ENCODE measurements at places on chromosomes 2 and 18.
A peak's percentile ranks its signal among the peaks of the same experiment; 100 is the strongest.

GRCh38 chr2:23988371-23988770 is 21.5 kb upstream of the MFSD2B start:
- no peak for DNase-seq

- DNase-seq = no peak
Measured at GRCh38 chr2:197615016-197615652, 60.3 kb downstream of the RFTN2 start.

DNA sequence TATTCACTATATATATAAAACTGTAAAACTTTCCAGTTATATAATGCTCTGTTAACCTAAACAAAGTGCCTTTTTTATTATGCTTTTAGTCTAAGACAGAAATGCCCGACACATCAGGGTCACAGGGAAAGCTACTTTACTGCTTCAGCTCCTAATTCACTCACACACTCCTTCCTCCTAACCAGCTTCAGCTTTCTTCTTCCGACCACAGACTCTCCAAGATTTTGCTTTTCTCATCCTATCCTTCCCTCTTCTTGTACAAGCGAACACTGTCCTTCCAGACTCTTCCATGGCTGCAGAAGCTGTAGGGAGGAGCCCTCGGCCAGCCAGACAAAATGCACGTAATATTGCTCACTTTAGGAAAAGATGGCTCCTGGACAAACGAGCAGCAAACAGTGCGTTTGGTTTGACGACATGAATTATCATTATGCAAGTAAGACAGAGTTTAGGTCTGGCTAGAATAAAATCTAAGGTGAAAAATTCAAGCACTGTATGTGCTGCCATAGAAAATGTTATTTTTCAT is 47.5 kb upstream of the HNRNPA3 start:
- no peak for DNase-seq

DNA sequence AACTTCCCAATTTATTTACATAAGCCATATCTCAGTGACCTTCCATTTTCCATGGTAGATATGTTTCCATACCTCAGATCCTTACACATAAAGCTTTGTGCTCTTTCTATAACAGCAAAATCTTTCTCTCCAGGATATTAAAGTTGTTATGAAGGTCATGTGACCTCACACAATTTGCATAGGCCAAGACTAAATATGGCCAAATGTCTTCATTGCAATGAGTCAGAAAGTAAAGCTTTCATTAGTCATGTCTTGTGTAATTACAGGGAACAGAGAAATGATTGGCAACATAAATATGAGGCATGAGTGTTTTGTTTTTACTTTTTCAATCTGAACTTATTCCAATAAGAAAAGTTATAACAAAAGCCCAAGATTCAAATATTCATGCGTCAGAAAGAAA is 243.5 kb downstream of the ASXL3 start:
- no peak for DNase-seq

GRCh38 chr18:48574667-48575300 is 36.0 kb downstream of the CTIF start:
- no peak for DNase-seq

GRCh38 chr18:58204776-58205442 is 160.9 kb downstream of the NEDD4L start:
- DNase-seq = no peak

GRCh38 chr2:176461809-176462670 is 192.8 kb downstream of the MTX2 start:
- DNase-seq = no peak

DNA sequence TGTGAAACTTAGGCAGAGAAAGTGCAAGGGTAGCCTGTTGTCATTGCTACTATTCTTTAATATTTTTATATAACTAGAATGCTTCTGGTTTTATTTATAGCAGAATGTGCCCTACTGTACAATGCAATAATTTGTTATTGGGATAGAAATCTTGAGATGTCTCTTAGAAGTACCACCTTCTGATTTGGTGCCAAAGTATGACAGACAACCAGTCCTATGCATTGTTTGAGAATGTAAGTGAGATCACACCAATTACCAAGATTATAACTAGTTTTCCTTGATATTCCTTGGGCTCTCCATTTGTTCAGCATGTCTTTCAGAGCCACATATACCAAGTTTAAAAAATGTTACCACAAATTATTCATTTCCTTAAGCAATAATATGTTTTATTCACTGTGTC is 399.7 kb downstream of the CPS1 start:
- DNase-seq = no peak

- DNase-seq = no peak
Measured at GRCh38 chr2:128617029-128617590, 298.4 kb upstream of the HS6ST1 start.

DNA sequence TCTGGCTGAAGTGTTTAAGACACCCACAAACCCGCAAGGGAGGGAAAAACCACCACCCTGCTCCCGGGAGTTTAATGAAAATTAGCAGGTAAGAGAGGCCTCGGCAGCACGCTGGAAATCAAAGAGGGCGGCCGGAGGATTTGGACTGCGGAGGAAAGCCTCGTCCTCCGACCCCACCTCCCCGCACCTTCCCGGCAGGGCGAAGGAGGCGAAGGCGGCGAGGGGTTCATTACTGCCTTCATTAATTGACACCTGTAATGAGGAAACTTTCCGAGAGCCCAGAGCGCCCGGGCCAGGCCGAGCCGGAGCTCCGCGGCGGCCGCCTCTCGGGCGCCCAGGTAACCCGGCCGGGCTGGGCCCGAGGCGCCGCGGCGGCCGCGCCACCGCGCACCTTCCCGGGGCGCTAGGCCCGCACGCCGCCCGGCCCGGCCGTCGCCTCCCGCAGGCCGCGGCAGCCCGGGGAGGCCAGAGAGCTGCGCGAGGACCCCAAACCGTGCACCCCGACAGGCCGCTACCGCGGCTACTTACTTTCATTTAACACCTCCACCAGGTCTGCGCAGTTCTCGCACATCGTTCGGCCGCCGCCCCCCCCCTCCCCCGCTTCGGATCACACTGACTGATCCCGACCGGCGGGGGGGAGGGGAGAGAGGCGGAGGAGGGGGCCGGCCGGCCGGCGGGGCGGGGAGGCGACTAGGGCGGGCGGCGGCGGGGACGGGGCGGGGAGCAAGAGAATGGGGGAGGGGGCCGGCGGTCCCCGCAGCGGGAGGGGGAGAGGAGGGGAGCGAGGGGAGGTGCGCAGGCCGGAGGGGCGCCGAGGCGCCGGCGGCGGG is 550 bp downstream of the USP34 start:
- DNase-seq = peak; percentile 85

DNA sequence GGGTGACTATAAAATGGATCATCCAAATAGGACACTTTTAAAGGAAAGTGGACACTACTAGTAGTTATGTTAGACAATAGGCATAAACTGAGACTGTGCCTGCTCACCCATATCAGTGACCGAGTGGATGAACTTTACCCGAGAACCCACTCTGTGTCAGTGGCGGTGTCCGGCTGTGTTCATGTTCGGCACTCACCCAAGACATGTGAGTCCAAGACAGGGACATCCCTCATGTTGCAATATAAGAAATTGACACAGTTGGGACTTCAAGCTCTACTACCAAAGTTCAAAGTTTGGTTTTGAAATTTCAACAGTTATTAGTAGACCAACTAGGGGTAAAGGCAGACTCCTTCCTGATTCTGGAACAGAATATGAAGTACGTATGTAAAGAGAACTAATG is 326.3 kb upstream of the TNP1 start:
- no peak for DNase-seq

GRCh38 chr2:6590442-6590841 is 275.3 kb downstream of the CMPK2 start:
- DNase-seq = no peak
